ENCODE measurements at places on chromosomes 2 and 18.
A peak's percentile ranks its signal among the peaks of the same experiment; 100 is the strongest.

- DNase-seq, result no peak
Measured at GRCh38 chr2:146916914-146917313, 927.9 kb upstream of the ACVR2A start.

GRCh38 chr2:11527001-11527400 lies 6.8 kb upstream of the GREB1 start:
- DNase-seq, result no peak

DNA sequence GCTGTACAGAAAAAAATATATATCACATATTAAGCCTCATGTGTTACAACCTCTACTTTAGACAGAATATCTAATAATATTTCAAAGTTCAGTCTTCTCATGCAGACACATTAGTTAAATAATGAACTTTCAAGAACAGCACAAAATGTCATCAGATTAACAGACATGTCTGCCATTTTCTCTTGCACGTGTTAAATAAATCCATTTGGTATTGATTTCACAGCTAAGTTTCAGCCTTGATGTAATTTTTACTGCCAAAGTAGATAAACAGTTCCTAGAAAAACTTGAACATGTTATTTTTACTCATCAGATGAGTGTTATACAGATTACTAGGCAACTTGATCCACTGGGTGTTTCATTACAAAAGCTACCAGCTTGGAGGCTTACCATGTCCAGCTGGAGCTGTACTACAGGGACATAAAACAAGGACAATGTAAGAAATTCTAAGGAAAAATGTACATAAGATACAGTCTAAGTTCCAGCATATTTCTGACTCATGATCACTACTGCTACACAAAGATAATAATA lies 290.7 kb upstream of the DDX18 start:
- no peak for DNase-seq

DNA sequence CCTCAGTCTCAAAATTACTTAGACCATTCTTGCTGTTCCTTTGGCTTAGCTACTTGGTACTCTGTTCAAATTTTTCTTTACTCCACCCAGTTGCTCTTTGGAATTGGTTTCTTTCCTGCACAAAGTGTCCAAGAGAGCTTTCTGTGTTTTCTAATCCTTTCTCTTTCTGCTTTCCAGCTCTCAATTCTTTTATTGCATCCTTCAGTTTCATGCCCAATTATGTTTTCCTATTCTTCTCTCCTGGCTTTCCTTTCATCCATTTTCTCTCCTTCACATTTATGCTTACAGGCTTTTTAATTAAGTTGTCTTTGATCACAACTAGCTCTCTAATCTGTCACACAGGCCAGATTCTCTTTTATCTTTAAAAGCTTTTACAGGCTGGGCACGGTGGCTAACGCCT lies 38.2 kb downstream of the UBR3 start:
- no peak for DNase-seq

DNA sequence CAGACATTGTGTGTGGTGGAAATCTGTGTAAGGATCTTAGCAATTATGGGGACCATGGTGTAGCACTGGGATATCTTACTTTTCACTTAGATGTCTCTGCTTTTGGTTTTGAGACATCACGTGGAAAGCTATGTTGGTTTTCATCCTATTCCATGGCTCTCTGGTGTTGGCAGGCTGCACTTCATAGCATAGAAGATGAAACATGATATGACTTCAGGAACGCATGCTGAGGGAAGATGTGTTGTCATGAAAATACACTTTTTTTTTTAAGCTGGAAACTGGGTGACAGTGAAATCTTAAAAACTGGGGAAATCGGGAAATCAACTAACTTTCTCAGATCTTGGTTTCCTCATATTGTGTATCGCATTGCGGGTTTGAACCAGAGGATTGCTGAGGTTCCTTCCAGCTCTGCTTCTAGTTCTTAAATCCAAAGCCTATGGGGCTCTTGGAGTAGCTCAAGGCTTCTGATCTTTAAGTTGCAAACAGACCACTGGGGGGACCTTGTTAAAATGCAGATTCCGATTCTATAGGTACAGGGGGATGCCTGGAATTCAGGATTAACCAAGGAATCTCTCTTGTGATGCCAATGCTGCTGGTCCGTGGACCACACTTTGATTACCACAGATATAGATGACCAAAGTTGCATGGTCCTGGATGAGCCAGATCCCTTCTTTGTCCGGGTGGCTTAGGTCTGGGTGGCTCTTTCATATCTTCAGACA lies 160.7 kb downstream of the SH3RF3 start:
- no peak for DNase-seq

DNA sequence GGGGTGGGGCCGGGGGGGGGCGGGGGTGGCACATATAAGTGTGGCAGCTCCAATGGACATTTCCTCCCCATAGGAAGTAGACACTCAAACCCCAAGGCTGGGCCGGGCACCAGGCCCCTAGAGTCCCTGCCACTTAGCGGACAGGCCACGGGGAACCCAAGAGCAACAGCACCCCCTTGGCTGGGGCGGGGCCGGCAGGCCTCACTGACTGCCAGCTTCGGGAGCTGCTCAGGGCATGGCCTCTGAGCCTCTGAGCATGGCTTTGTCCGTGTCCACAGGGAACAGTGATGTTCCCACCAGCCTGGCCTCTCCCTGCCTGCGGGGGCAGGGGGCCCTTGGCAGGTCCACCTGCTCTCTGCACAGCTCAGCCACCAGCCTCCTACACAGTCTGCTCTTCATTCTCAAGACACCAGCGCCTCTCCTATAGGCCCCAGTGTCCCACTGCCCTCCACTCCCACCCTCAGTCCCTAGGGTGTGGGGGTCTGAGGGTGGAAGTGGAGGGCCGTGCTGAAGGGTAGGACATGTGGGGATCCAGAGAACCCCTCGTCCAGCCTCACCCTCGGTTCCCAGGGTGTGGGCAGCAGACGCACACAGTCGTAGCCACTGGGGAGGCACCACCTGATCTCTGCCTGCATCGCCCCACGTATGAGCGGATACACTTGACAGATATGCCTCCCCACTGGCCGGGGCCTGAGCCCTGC lies 106.7 kb downstream of the FAM210A start:
- DNase-seq, result no peak

DNA sequence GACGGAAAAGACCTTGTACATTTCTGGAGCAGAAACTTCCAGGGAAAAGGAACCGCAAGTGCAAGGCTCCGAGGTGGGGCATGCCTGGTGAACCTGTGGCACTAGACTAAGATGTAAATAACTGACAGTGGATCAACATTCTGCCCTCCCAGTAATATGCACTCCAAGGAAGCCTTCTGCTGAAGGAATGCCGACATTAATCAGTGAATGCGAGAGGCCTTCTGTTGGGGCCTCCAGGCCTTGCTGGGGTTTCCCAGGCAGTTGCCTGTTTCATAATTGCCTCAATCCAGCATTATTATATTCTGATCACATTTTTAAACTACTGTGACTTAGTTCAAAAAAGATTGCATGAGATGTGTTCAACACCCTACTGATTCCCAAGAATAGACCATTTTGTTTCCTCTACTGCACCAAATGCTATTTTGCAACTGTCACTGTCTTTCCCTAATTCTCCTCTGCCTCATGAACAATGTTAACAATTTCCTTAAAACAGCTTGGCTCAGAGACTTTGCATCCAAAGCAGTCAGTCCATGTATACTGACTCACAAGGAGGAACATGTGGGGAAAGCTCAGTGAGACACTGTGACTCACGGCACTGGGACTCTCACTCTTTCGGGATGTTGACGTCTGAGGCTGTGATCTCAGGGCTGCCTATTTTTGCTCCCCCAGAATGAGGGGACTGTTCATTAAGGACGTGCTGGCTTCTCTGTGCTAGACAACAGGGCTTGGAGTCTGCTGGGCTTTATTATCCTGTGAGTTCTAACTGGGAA lies 10.5 kb upstream of the DSG2 start:
- DNase-seq, result no peak

GRCh38 chr2:78876316-78876688 lies 149.2 kb upstream of the REG3G start:
- no peak for DNase-seq

- DNase-seq, result no peak
Measured at GRCh38 chr18:39938676-39939608, 2016.1 kb upstream of the PIK3C3 start.

- no peak for DNase-seq
Measured at GRCh38 chr2:191724015-191724414, 46.1 kb downstream of the NABP1 start.

- DNase-seq, result peak; percentile 56
Measured at GRCh38 chr2:29196792-29197788, 81.9 kb downstream of the CLIP4 start.

DNA sequence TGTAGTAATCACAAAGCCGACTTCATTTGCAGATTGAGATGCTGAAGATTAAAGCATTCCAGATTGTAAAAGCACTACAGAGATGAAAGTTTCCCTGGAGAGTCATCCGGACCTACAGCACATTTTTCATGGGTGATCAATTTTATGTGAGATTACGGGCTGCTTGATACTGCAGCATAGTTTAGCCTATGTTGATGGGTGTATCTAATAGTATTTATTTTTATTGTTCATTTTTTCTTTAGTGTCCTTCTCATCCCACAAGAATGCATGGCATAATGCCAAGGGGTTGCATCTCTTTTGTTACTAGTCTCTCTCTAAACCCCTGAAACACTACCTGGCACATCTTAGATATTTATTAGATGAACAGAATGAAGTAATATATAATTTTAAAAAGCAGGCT lies 240.4 kb downstream of the MBD2 start:
- no peak for DNase-seq

DNA sequence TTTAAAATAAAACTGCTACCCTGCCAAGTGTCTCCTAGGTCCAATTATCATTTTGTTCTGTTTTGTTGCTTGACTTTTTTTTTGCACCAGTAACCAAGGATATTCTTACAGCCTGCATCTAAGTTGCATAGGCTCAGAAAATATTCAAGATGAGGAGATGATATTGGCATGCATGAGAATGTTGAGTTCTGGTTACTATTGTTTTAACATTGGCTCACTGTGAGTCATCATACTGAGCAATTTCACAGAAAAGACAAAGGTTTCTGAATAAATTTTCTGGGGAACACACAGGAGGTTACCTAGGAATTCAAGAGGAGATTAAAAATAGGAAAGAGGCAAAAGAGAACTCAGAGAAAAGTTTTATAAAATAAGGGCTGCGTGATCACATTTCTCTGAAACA lies 84.8 kb upstream of the POU3F3 start:
- DNase-seq, result no peak

DNA sequence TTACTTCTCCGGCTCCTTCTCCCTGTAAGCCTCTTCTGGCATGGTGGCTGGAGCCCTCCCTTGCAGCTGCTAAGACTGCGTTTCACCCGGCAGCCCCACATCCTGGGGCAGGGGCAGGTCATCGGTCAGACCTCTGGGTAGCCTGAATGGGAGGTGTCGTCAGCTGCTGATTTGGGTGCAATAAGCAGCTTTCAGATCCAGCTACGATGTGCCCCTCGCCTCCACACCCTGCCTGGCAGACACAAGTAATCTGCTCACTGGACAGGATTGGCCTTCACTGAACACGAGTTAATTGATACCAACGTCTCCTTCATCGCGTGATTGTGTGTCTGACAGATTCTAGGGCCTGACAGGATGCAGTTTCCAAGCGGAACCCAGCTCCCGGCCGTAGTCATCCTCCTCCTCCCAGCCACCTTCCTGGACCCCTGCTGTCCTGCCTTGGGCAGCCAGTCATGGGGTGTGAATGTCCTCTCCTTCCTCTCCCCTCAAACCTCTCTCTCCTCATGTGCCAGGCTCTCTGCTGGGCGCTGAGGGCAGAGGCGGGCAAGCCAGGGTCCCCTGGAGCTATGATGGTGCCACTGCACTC lies 18.9 kb upstream of the PDIA6 start:
- DNase-seq, result no peak

DNA sequence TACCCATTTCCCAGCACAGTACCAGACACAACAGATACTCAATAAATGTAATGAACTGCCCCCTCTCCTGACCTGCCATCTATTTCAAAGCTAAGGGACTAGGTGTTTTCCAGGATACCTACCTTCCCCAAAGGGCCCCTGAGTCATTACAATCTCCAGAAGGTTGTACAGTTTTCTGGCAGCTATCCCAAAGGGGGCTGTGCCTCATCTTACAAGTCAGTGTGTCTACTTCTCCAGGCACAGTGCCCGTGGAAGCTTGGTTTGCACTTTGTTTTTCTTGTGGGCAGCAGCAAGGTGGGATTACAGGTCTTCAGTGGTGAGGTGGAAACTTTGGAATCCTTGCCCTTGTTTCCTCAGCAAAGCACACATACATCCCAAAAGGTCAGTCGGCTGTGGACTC lies 62.8 kb upstream of the CYP26B1 start:
- no peak for DNase-seq

DNA sequence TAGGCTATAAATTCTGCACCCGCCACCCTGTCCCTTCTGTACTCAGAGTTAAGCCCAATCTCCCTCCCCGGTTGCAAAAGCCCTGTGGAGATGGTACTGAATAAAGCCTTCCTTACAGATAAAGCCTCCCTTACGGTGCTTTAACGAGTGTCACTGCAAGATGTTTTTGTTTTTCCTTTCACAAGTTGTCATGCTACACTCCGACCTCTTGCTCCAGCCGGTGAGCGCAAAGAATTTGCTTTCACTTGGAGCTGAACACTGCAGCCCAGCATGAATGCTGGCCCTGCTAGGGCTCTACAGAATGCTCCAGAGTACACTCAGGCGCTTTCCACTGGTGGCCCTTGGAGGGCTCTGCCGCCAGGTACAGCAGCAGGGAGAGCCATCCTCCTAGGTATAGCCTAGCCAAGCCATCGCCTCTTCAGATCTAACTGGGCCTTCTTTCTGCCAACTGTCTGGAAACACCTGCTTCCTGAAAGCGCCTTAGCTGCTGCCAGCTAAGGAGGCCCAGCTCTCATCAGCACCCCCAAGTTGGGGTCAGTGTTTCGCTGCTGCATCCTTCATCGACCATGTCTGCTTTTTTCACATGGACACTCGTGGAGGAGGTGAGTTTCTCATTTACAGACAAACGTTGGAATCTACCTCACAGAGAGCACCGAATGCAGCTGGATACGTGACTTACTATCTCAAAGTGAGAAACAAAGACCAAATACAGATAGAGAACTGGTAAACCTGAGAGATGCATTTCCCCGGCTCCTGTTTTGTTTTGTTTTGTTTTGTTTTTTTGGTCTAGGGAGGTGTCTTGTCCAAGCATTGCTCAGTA lies 13.4 kb upstream of the CREG2 start:
- no peak for DNase-seq

GRCh38 chr2:206642075-206643025 lies at the start of gene FAM237A:
Gene FAM237A (plus strand): TSS chr2:206642487. CDS start chr2:206644237, 1,750 bp downstream.
- no peak for DNase-seq

GRCh38 chr18:3995476-3996102 lies 459.5 kb downstream of the DLGAP1 start:
- peak; percentile 3 for DNase-seq

- no peak for DNase-seq
Measured at GRCh38 chr18:50653402-50654093, 93.7 kb downstream of the MAPK4 start.

DNA sequence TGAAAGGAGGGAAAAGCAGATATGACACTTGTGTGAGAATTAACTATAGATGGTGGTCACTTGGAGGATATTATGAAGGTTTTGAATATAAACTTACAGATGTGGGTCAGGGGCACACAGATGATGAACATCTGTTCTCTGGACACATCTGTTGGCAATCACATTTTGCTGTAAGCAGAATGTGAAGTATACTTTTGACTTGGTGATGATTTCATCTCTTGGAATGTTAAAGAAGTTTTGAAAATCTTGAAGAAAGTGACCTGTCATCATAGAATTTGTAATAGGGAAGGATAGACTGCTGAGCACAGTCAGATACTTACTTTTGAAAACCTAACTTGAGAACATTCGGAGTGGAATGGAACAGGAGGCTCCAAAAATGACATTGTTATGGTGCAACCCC lies 40.2 kb downstream of the PIKFYVE start:
- no peak for DNase-seq

GRCh38 chr18:9726175-9726574 lies 18.1 kb downstream of the RAB31 start:
- no peak for DNase-seq
